NCI-H460 (cell line): ENCODE measurements at places on chromosomes 1 and 21.

DNA sequence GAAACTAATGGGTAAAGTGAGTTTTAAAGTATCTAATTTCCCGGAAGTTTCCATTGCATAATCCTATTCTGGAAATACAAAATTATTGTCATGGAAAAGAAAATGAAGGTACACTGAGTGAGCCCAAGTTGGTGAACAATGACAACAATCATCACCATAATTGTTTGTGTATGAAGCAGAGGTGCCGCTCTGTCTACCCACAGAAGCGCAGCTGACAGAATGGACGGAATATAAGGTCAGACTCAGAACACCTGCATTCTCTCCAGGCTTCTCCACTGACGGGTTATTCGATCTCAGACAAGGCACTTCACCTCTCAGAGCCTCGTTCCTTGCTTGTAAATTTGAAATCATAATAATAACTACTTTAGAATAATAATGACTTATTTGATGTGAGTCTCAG is 99.1 kb upstream of the NGF start:
- no peak for DNase-seq

GRCh38 chr1:177181280-177181630 is 10.5 kb downstream of the BRINP2 start:
- no peak for DNase-seq

- DNase-seq = no peak
Observed at GRCh38 chr1:40393173-40393572, 19.6 kb downstream of the SMAP2 start.

- no peak for DNase-seq
Observed at GRCh38 chr1:6519491-6519934, 28.0 kb upstream of the PLEKHG5 start.

- DNase-seq = peak; percentile 84
Observed at GRCh38 chr1:211944733-211945500, 90.4 kb downstream of the INTS7 start.
